Mammary epithelial cell (primary cell): ENCODE measurements at places on chromosomes 5 and 9. TPM values are rescaled to one million over a fixed set of nuclear protein-coding genes. Genes with fewer than 3 reads are reported as not detected.

The SV2C gene
- total RNA-seq, result 0.26 TPM in 1 of 2 replicates, not detected in the other

The PCDHGA6 gene
- 2.2 and 2.5 TPM in 2 replicates for total RNA-seq

The ADAMTS2 gene
- not detected in 2 replicates for total RNA-seq

The FGD3 gene
- total RNA-seq, result 0.59 TPM in 1 of 2 replicates, not detected in the other

The FGF1 gene
- 22.5 TPM for total RNA-seq

The DRD1 gene
- not detected in 2 replicates for total RNA-seq

The DNM1 gene
- 2.4 and 3.2 TPM in 2 replicates for total RNA-seq

The GALNT12 gene
- total RNA-seq, result 0.17 TPM

The ESM1 gene
- 0.33 TPM in 1 of 2 replicates, not detected in the other for total RNA-seq

The RANBP6 gene
- total RNA-seq, result 9.4 and 13.4 TPM in 2 replicates

- no peak for DNase-seq
These were observed 25.8 kb upstream of the LECT2 start for GRCh38 chr5:135980620-135981019.

- no peak for DNase-seq
These were observed 113.0 kb downstream of the TRIO start for GRCh38 chr5:14256026-14256690.

DNA sequence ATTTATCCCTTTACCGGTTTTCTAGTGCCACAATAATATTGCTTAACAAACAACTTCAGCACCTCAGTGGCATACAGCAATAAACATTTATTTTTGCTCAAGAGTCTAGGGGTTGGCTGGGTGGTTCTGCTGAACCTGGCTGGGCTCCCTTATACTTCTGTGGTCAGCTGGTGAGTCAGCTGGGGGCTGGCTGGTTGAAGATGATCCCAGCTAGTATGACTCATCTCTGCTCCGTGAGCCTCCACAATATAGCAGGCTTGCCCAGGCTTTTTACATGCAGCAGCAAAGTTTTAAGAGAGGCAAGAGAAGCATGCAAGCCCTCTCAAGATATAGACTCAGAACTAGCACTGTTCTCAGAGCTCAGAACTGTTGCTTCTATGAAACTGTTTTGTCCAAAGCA is 523.5 kb upstream of the CLINT1 start:
- DNase-seq, result peak; percentile 94

- DNase-seq, result peak; percentile 54
These were observed 24.6 kb upstream of the MED10 start for GRCh38 chr5:6402939-6403338.

- DNase-seq, result no peak
These were observed 443.2 kb downstream of the HCN1 start for GRCh38 chr5:45252978-45253377.

GRCh38 chr5:165894916-165895315 is 2389.5 kb downstream of the MAT2B start:
- no peak for DNase-seq

DNA sequence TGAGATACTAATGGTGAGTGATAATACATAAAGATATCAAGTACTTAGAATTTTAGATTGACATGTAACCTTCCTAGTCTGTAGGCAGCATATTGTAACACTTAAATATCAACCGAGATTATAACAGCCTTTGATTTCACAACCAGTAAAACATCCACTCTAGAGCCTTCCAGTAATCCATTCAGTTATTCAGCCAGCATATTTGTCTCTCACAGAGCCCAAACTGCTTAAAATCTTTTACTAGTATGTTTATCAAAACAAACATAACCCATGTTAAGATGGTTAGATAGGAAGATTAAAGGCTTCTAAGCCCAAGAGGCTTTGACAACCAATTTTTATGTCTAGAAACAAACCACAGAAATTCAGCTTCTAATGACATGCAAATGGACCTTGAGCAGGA is 177.9 kb upstream of the FST start:
- DNase-seq, result no peak

DNA sequence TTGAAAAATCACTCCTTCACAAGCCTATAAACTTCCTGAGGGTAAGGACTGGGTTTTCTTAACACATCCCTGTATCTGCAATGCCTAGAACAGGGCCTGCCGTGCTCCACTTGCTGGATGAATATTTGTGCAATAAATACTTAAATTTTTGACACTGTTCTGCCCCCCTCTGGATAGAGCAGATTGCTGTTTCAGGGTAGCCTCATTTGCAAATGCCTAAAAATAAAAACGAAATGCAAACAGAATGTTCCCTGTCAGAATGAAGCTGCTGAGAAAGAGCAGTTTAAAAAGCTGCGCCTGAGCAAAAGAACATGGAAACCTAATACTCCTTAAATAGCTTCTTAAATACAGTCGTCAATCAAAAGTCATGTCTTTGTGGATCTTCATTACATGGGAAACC is 385.3 kb downstream of the PRELID2 start:
- DNase-seq, result no peak

DNA sequence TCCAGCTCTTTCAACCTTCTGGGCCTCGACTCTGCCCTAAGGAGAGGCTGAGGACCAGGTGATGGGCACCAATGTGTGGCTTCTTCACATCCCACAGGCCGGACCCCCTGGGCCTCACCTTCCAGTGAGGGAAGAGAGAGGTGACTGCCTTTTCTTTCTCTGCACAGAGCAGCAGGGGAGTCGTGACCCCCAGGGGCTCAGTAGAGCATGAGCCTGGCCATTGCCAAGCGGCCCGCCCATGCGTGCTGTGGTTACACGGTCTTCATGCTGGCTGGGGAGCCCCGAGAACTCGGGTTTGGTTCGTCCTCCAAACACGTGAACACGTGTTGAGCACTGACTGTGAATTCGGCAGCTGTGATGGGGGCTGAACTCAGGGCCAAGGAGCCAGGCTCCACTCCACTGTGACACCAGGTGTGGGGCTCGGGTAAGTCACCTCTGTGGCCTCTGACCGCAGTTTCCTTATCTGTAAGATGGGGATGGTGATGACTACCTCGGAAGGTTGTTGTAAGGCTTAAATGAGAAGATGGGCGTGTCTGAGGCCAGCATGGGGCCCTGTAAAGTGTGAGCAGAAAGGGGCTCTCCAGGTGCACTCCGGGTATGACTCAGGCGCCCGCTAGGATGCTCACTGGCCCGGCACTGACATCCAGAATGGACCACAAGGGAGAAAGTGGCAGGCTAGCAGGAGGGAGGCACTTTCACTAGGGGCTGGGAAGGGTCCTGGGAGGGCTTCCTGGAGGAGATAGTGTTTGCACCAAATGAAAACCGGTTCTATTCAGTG is 13.4 kb upstream of the GRHPR start:
- no peak for DNase-seq

- DNase-seq, result no peak
These were observed 49.9 kb upstream of the PPP2CA start for GRCh38 chr5:134275822-134276221.

DNA sequence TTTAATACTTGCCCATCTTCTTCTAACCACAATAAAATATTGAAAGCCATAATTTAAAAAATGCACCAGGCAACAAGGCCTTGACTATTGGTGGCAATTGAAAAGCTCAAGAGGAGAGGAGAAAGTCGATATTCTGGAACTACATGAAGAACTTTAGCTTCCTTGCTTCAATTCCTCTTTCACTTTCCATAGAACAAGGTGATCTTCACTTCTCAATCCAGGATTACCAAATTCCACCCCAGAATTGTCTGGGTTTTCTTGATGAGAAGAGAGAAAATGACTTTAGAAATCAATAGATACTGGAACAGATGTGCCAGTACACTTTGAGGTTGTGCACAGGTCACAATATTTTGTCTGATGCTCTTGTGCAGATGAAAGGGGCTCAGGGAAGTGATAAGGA is 52.2 kb downstream of the PTCD2 start:
- no peak for DNase-seq

GRCh38 chr5:72503888-72504491 is 3.2 kb downstream of the ZNF366 start:
- DNase-seq, result no peak

GRCh38 chr9:114905170-114905940 is 25.0 kb downstream of the TNFSF8 start:
- DNase-seq, result no peak

GRCh38 chr5:168649306-168649705 is 70.1 kb upstream of the PANK3 start:
- peak; percentile 72 for DNase-seq

GRCh38 chr5:159917994-159918393 is 1.7 kb downstream of the ADRA1B start:
- no peak for DNase-seq

GRCh38 chr5:167064198-167064776 is 1227.2 kb upstream of the WWC1 start:
- DNase-seq, result no peak

DNA sequence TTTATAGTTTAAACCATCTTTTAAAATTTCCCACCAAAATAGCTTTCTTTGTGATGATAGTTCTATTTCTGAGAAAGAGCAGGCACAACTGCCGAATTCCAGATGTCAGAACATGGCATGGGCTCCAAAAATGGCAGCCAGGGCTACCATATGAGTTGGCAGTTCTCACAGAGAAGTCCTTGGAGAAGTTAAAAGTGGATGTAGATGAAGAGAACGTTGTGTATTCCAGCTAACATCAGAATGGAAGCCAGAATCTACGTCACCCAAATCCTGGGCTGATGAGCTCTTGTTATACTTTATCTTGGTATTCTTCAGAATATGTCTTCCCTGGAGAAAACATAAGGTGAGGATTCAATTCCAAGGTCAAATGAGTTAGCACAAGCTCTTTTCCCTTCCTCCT is 66.9 kb upstream of the BASP1 start:
- no peak for DNase-seq

DNA sequence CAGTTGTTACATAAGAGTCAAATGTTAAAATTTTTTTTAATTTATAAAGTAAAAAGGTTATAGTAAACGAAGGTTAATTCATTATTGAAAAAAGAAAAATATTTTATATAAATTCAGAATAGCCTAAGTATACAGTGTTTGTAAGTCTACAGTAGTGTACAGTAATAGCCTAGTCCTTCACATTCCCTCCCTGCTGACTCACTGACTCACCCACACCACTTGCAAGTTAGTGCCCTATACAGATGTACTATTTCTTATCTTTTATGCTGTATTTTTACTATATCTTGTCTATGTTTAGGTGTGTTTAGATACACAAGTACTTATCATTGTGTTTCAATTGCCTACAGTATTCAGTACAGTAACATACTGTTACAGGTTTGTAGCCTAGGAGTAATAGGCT is 57.6 kb downstream of the MAMDC2 start:
- peak; percentile 41 for DNase-seq

- DNase-seq, result no peak
These were observed 32.6 kb downstream of the CD180 start for GRCh38 chr5:67163863-67164595.
